ENCODE measurements at places on chromosomes 3 and 15.

GRCh38 chr3:118146658-118147375 lies 887.8 kb downstream of the IGSF11 start:
- DNase-seq: no peak

DNA sequence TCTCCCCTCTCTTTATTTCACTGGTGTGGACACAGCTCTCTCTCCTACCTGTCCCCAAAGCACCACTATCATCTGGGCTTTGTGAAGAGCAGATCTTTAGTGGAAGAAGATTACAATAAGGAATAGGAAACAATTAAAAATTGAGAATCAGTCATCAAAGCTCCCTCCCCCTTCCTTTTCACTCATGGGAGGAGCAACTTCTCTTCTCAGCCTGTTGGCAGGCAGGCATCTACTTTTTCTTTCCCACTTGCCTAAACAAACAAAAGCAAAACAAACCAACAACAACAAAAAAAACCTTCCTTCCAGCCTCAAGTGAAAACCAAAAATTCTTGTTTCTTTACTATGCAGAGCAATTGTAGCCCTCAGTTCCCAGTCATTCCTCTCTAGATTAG lies 125.5 kb upstream of the BHLHE40 start:
- no peak for DNase-seq

- no peak for DNase-seq
Observed at GRCh38 chr3:69675786-69676530, 63.3 kb upstream of the MITF start.

GRCh38 chr3:157566596-157566995 lies 63.4 kb upstream of the VEPH1 start:
- DNase-seq: no peak

DNA sequence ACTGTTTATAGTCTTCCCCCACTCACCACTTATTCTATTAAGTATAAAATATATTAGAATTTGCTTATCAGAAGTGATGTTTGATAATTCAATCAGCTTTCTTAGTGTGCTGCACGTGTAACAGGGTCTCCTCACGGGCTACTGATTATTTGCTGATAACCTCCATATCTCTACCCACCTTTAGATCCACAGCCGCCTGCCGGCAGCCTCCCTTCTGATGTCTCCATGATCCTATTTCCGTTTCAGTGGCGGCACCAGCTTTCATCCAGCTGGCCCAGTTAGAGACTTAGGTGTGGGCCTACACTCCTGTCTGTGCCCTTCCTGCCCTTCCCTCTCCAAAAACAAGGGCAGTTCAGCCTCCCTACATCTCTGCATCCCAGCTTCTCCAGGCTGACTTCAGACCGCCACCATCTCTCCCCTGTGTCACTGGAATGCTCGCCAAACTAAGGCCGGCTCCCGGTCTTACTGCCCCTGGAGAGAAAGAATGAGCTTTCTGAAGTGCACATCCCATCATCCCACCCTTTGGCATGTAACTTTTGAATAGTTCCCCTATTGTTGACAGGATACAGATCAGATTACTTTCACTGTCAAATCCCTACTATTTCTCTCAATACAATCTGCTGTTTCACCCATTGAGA lies 76.6 kb upstream of the PRTG start:
- no peak for DNase-seq
